ENCODE measurements at places on chromosomes 3 and 15. TPM values are rescaled to one million over a fixed set of nuclear protein-coding genes. Genes with fewer than 3 reads are reported as not detected.

Gene EHHADH
- total RNA-seq, result 2.2 TPM

GRCh38 chr15:80581976-80582375 is 113.1 kb upstream of the ABHD17C start:
- DNase-seq, result no peak

DNA sequence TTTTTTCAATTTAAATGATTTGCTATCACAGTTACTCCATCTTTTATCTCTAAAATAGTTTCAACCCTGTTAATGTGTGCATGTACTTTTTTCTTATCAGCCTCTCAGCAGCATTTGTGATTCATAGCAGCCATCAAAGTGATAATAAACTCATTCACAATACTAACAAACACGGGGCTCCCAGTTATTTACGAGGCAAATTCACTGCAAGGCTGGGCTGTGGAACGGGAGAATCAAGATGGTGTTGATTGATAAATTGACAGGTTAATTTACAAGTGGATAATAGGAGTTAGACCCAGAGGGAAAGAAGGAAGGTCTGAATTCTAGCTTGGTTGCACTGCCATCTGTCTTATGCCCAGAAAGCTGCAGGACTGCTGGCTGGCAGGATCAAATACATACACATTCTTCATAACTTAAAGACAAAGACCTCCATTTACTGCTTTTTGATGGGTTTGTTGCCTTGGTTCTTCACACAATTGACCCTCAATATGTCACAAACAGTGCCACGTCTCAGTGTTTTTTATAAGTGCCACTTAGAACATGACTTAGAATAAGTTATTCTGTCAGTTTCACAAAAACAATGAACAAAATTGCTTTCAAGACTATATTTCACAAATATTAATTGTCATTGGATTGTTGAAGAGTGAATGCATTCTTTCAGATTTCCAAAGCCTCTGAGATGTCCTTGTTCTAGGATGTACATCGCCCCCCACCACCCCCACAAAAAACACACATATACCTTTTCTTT is 562.8 kb downstream of the NR2F2 start:
- DNase-seq, result no peak

Gene CSPG4
- not detected for total RNA-seq

DNA sequence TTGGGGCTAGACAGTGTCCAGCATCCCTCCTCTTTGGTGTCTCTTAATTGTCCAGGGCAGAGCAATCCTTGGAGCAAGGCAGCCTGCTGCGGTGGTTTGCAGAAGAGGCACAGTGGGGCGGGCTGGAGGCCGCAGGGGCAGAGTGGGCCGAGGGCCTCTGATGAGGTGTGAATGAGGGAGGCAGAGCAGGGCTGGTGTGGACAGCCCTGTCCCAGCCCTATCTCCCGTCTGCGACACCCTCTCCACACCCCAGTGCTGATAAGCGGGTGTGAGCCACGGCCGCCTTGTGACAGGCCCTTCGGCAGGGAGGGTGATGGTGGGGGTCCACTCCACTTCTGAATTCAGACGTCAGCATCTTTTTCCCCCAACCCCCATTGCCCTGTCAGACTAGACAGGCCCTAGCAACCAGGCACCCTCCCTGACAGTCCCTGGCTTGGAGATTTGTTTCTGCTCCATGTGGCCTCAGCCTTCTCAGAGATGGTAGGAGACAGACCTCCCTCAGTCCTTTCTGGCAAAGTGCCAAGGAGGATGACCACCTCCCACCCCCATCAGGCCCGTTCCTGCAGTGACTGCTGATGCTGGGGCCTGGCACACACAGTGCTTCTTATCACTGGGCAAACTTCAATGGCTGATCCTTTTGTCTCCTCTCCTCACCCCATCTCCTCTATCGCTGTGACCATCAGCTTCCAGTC is 37.3 kb downstream of the EXOG start:
- no peak for DNase-seq

GRCh38 chr3:46915297-46915822 is 37.8 kb downstream of the PTH1R start:
- DNase-seq, result no peak

Gene GP5
- total RNA-seq, result 0.42 TPM

DNA sequence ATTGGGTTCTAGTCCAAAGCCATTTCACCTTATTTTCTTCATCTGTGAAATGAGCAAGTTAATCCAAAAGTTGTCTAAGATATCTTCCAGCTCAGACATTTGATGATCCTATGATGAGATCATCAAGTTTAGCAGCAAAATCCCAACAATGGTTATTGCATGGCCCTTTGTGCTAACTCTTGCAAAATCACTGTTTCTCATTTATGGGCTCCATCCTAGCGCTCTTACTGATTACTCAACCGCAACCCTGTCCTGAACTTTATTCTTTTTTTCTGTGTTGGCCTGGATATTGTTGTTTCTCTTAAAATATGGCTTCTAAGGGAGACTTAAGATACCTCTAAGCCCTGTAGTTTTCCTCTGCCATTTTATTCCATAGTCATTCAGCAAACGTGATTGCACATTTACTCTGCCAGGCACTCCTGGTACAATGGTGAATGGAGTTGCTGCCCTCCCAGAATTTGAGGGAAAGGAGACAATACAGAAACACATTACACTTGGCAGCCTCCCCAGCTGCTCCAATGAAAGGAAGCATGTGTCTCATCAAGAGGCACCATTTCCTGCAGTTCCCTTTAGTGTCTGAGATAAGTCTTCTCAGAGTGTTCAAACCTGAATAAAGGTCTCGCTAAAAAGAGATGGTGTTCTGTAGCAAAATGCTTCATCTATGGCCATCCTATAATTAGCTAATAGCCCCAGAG is 4.4 kb downstream of the GXYLT2 start:
- no peak for DNase-seq

DNA sequence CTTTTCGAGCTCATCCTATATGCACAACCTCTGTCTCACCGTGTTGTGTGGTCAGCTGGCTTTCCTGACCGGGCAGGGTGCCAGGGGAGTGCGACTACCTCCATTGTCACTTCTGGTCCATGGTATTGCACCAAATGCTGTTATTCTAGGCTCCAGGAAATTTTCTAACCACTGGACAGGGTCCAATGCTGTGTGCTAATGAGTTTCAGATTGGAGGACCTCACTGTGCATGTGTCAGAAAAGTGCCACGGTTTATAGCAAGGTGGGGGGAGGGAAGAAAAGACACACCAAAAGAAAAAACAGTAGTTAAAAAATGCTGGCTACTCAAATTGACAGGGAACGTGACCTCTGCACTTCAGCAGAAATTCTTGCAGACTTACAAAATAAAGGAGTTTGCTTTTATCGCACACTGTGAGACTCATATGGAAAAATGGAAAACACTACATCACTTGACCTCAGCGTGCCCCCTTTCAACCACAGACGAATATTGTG is 480.1 kb downstream of the FOXP1 start:
- DNase-seq, result no peak

GRCh38 chr3:52915294-52915693 is 17.9 kb upstream of the STIMATE start:
- DNase-seq, result no peak

- DNase-seq, result no peak
Observed at GRCh38 chr3:149623824-149624223, 34.0 kb downstream of the WWTR1 start.

DNA sequence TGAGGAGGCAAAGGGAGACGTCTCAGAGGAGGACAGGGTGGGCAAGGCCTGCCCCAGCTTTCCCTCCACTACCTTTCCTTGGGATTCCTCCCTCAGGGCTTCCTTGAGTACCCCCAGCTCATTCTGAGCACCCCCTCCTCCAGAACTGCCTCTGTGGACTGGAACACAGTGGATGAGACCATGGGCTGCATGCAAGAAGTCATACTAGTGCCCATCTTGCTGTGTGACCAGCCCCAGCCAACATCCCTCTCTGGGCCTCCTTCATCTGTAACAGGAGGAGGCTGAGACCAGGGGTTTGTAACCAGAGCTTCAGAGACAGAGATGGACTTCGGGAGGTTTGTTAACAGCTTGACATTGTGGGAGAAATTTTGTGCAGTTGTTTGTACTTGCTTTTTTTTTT is 25.6 kb downstream of the FEM1B start:
- no peak for DNase-seq

- no peak for DNase-seq
Observed at GRCh38 chr3:11632966-11633365, 10.7 kb downstream of the VGLL4 start.

- DNase-seq, result no peak
Observed at GRCh38 chr3:152835601-152836102, 721 bp downstream of the P2RY1 start.

Gene TRPM1
- not detected for total RNA-seq

Gene IREB2
- 69.3 TPM for total RNA-seq

DNA sequence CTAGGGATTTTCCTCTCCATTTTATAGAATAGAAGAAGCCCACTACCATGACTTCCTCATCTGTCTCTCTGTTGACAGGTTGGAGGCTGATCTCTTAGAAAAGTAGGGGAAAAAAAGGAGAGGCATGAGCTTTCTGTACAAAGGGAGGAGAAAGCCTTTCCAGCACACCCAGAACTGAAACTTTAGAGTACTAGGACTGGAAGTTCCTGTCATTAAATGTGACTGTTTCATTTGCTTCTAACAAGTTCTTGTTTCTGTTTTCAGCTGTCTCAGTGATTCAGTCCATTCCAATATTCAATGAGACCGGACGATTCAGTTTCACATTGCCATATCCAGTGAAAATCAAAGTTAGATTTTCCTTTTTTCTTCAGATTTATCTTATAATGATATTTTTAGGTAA is 39.0 kb downstream of the INTS14 start:
- no peak for DNase-seq

DNA sequence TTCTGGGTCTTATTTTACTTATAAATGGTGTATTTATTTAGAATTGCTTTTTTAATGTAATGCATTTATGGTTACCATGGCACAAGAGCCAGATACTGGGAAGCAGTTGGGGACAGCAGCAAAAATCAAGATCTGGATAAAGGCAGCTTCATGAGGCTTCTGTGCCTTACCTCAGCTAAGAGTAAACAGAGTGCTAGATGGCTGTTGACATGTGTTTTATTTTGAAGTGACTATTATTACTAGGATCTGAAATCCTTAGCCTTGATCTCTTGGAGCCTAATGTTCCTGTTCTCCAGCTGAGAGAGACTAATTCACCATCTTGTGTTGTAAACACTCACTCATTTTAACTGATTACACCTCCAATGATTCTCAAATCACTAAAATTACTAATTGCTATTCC is 317.8 kb downstream of the LPP start:
- no peak for DNase-seq

Gene CFAP100
- total RNA-seq, result not detected

Gene FSIP1
- 0.38 TPM for total RNA-seq

DNA sequence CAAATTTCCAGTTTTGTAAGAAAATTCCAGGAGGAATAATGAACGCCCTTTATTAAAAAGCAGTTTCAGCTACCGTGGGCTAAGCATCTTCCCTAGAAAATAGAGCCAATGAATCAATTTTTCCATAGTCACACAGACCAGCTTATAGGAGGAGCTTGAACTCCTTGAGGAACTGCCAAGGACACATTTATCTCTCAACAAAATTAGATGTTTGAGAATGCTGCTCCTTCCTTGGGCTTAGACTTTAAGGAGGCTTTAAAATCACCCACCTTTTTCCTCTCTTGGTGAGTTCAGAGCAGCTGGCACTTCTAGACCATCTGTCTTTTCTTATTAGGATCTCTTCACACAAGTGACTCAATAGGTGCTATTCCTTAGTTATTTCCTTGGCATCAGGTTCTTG is 588.0 kb downstream of the SQOR start:
- no peak for DNase-seq

- no peak for DNase-seq
Observed at GRCh38 chr3:108146139-108146538, 55.3 kb upstream of the CD47 start.

DNA sequence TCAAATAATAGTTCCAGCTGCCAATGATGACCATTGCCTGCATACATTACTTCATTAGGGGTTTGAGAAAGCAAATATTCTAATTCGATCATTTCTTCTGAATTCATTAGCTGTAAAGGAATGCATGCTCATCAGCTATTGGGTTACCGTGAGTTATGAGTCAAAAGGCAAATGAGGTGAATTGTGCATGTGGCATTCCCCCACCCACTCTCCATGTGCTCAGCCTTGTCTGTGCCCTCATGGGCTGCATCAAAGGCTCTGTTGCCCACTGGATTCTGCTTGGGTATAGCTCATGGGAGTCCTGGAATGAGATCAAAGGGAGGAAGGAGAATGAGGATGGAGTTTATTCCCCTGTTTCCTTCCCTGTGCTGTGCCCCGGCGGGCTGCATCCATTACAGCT is 99.3 kb upstream of the CHRNA7 start:
- no peak for DNase-seq

DNA sequence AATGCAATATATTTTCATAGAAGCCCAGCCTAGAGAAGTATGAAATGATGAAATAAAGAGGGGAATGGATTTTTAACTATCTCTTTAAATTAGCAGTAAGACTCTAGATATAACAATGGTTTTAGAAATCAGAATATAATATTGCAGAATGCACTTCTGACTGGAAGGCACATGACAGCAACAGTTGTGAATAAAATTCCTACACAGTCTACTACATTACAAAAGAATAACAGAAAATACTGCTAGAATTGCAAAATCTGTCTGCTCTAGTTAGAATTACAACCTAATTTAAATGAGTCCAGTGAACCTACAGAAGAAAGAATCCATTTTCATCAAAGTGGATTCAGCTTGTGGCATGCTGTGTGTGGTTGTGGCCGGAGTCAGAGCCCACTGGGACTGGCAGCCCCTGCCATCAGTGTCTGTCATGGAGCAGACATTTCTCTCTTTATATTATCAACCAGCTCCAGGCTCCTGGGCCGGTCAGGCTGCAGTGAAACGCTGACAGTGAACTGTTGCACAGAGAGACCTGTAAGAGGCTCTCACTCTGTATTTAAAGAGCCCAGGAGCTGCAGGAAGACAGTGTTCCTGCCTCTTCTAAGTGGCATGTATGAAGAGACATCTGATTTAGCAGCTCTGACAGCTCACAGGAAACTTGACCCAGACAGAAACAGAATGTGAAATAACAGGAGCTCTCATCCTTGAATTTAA is 1523.8 kb upstream of the CADM2 start:
- DNase-seq, result no peak

Gene MKRN2OS
- not detected for total RNA-seq

GRCh38 chr3:58608648-58609047 is 31.5 kb upstream of the FAM107A start:
- DNase-seq, result no peak

Gene ISL2
- total RNA-seq, result 0.15 TPM

GRCh38 chr3:106819440-106819839 is 557.8 kb upstream of the CCDC54 start:
- no peak for DNase-seq
